ENCODE measurements at places on chromosomes 6 and 20.

- DNase-seq: peak; percentile 56
Measured at GRCh38 chr6:139763468-139764210, 389.2 kb upstream of the CITED2 start.

DNA sequence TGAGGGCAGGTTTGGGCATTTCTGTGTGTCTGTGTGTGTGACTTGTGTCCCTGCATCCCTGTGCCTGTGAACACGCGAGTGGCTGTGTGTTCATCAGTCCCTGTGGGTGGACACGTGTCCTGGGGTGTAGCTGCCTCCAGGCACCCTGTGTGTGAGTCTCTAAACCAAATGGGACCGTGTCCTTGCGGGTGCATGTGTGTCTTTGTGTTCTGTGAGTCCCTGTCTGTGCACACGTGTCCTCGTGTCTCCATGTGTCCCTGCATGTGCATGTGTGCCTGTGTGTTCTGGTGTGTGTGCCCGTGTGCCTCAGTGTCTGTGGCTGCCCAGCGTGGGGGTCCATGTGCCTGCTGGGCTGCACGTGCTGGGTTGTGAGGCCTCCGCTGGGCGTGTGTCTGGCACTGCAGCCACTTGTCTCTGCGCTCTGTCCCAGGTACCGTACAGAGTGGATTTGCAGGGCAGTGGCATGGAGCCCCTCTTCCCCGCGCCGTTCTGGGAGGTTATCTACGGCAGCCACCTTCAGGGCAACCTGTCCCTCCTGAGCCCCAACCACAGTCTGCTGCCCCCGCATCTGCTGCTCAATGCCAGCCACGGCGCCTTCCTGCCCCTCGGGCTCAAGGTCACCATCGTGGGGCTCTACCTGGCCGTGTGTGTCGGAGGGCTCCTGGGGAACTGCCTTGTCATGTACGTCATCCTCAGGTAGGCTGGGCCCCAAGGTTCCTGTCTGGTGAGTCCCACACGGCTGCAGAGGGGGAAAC is 8.2 kb upstream of the LKAAEAR1 start:
- no peak for DNase-seq

GRCh38 chr6:34973547-34974248 is 84.6 kb downstream of the ANKS1A start:
- DNase-seq: peak; percentile 4

DNA sequence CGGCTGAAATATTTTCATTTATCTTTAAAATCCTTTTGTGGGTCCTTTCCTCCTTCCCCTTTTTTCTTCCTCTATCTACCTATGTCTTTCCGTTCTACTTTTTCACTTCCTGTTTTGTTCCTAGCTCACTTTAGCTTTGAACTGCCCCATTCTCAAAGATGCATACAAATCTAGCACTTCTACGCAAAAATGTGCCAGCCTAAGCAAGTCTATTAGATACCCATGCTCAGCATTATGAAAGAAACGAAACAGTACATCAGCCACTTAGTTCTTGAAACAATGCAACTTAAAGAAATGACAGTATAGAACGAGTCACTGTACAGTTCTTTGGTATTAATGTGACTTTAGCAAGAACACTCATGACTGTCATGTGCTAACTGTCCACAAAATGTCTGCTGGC is 47.3 kb upstream of the MARCKS start:
- DNase-seq: peak; percentile 94

- no peak for DNase-seq
Measured at GRCh38 chr6:149771925-149772324, 22.4 kb downstream of the PCMT1 start.

- DNase-seq: no peak
Measured at GRCh38 chr20:361561-361960, 14.7 kb downstream of the NRSN2 start.

DNA sequence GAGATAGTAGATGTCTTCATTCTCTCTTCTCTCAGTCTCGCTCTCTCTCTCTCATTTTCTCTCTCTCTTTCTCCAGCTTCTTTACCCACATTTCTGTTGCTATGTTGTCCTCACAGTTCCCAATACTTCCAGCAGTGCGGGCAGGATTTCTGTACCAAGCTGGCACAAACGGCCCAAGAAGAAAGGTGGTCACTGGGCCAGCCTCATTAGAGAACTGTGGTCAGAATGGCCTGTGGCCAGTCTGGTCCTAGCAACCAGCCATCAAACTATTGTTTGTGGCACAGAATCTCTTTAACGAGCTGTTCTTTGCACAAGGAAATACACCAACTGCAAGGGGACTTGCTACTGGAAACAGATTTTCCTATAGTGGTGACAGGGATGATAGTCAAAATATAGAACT is 81.3 kb downstream of the SEL1L2 start:
- no peak for DNase-seq

GRCh38 chr20:10219452-10219791 is 792 bp downstream of the SNAP25 start:
- DNase-seq: peak; percentile 45

DNA sequence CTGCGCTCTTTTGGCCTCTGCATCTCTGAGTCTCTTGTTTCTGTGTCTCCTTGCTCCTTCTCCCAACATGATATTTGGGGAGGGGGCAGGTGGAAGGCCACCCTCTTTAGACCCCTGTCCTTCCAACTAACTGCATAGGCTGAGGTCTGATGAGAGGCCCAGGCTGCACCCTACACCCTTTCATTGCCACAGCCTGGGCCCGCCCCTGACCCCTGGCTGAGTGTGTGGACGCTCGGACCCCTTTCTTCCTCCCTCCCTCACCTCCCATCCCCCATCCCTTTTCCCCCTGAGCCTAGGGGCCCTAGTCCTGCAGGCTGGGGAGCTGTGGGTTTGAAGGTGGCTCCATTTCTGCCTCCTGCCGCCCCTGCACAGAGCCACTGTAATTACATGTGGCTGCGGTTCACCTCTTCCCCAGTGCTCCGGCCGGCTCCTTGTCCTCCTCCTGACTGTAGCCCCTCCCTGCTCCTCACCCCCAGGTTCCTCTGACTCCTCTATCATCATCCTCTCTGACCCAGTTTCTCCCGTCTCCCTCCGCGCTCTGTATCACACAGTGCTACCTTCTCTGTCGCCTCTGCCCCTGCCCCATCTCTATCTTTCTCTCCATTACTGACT is 6.8 kb downstream of the MDFI start:
- DNase-seq: no peak

DNA sequence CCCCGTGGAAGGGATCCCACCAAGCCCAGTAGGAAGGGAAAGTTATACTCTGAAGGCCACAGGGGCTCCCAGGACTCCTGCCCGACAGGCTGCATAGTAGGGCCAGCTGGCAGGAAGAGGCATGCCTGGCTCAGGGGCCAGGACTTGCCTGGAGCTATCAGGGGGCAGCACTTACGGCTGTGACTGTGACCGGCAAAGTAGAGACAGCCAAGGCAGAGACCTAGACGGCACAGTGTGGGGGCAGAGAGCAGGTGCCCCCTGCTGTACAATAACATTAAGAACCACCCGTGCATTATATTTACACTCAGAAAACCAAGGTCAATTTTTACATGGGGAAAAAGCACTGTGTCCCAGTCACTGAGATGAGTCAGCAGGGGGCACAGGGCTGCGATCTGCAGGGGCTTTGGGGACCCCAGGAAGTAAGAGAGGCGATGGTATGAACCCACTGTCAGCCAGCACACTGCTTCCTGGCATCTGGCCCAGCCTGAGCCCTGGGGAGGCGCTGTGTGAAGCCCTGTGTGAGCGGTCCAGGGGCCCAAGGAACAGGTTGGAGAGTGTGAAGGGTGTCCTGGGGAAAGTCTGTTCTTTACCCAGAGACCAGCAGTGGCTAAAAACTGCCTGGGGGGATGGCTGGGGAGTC is 9.9 kb downstream of the CCDC167 start:
- DNase-seq: no peak

GRCh38 chr6:93567164-93567563 is 147.8 kb upstream of the EPHA7 start:
- DNase-seq: no peak

GRCh38 chr6:45626087-45626891 is 248.6 kb upstream of the SUPT3H start:
- peak; percentile 69 for DNase-seq

- DNase-seq: no peak
Measured at GRCh38 chr6:107083047-107083768, 32.1 kb downstream of the BEND3 start.

DNA sequence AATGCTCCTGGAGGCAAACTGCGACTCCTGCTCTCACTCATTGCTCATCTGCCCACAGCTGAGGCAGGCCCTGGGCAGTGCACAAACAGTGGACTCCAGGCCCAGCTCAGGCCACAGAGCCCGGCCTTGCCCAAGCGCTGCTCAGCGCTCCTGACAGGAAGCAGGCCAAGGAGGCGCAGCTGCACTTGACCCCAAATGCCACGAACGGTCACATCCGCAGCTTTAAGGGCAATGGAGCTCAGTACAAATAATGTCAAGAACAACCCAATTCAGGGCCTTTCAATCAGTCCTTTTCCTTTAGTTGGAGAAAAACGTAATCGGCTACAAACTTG is 33.8 kb downstream of the RRBP1 start:
- DNase-seq: peak; percentile 91

GRCh38 chr6:137188855-137189254 is 15.4 kb upstream of the IL22RA2 start:
- DNase-seq: peak; percentile 46

GRCh38 chr20:805713-806112 is 27.8 kb upstream of the FAM110A start:
- DNase-seq: no peak

DNA sequence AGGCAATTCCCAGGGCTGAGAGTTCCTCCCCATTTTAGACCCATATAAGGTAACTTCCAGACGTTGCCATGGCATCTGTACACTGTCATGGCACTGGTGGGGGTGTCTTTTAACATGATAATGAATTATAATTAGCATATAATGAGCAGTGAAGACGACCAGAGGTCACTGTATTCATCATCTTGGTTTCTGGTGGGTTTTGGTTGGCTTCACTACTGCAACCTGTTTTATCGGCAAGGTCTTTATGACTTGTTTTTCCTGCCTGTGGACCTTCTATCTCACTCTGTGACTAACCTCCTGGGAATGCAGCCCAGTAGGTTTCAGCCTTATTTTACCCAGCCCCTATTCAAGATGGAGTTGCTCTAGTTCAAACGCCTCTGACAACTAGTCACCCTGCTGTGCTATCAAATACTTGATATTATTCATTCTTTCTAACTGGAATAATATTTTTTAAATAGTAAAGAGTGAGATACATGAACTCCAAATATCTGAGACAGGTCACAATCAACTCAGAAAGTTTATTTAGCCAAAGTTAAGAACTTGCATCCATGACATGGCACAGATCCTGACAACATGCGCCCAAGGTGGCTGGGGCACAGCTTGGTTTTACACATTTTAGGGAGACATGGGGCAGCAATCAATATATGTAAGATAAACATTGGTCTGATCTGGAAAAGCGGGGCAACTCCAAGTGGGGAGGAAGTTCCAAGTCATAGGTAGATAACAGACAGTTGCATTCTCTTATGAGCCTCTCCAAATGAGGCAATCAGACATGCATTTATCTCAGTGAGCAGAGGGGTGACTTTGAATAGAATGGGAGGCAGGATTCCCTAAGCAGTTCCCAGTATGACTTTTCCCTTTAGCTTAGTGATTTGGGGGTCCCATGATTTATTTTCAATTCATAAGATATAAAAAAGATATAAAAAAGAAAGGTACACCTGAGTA is 1.2 kb upstream of the UFL1 start:
- no peak for DNase-seq

DNA sequence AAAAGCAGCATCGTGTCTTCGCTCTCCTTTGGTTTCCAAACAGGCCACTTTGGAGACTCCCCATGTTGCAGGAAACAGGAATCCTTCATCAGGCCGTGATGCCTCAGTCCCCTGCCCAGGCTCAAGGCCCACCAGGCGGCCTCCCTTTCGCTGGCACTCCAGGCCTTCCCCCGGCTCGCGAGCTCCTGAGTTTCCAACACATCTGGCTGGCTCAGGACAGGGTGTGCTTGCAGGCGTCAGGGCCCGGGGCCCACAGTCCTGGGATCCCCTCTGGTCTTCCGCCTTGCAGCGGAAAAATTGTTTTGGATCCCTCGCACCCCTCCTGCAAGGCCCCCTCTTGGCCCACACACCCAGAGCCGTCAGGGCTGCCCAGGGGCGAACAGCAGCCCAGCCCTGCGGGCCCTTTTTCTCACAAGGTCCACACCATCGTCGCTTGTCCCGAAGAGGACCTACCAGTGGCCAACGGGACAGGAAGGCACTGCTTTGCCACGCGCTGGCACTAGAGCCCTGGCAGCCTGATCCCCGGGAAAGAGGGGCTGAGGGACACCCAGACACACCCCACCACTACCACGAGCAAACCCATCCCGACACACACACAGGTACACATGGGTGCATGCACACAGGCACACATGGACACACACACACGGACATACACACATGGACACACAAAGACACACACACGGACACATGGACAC is 1930.9 kb upstream of the DEFB115 start:
- no peak for DNase-seq

GRCh38 chr6:129498541-129498940 is 211.4 kb downstream of the ARHGAP18 start:
- DNase-seq: no peak

GRCh38 chr6:70388814-70389213 is 24.5 kb upstream of the FAM135A start:
- no peak for DNase-seq

- DNase-seq: no peak
Measured at GRCh38 chr6:21984561-21984960, 312.3 kb downstream of the PRL start.

DNA sequence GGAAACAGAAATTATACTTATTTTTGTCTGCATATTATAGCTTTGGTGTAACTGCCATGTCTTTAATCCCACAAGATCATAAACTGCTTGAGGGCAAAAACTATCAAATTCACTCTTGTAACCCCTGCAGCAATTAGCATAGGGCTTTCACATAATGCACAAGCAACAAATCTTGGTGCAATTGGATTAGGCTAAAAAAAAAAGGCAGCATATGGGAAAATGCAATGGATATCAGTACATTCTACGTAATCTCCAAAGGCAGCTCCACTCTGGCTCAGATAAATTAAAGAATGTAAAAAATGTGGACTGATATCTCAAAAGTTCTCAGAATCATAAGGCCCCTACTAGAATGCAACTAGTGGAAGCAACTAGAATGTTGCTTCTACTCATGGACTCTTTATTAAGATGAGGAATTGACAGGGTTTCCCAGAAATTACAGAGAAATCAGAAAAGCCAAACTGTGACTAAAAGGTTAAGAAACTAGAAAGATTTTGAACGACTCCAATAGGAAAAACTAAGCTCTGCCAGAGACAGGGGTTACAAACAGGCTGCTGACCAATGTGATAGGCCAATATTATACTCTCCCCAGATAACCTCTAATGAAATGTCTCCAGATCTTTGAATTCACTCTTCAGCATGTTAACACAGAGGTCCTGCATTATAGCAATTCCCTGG is 55.0 kb downstream of the FILIP1 start:
- no peak for DNase-seq

GRCh38 chr20:528923-529604 is 14.5 kb downstream of the CSNK2A1 start:
- DNase-seq: peak; percentile 85

DNA sequence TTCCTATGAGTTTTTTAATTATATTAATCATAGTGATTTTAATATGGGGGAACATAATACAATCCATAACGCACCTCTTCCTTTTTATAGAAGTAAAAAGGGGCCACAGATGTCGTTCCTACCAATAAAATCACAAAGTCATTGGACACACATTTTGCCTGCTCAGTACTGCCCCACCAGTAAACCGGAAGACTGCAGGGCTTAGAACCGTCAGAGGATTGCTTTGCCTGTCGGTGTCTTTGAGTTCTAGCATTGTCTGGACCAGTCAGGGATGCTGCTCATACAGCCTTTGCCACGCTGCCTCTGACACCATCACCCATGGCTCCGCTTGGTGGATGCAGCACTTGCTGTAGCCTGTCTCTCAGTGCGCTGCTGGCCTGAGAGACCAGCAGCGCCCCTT is 853.6 kb downstream of the C6orf118 start:
- DNase-seq: no peak

GRCh38 chr20:14758356-14758755 is 420.9 kb upstream of the FLRT3 start:
- no peak for DNase-seq
